ENCODE measurements at places on chromosomes 4 and X.

DNA sequence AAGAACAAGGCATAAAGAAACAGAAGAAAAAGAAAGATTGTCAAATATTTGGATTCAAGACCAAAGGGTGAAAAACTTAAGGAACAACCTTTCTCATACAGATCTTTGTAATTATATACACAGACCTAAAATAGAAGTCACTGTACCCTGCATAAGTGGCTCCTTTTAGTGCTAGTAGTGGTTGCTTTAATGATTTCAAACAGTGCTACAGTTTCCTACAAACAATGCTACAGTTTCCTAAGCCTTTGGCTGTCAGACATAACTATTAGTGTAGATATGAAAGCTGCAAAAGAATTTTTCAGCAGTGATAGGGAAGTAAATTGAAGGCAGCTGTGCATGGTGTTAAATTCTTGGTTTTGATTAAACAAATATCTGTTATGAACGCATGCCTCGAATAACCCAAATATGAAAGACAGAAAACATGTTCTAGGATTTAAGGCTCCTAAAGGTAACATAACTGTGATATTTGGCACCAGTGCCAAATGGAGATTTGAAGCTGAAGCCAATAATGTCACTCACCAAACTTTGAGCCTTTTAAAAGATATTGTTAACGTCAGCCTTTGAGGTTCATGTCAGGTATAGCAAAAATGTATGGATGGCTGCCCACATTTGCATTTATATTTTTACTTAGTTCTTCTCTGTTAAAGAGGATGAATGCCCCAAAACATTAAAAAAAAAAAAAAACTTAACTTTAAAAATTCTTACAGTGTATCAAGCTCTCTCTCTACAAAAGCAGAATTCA lies 36.6 kb downstream of the SMARCAD1 start:
- no peak for DNase-seq

DNA sequence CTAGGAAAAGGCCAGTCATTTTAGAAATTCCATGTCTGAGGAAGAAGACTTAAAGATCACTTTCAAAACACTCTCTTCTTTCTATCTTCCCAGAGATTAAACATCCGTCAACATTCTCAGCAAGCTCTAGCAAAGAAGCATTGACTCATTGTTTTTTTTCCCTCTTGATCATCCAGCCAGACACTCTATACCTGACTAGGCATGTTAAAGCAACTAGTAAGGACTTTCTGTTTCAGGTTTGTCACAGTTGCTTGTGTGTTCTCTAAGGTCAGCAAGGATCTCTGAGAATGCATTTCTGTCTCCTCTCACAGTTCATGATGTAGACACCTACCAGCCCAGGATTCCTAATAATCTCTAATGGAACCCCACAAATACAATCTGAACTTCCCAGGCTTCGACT lies 112.2 kb downstream of the IL13RA2 start:
- DNase-seq, result peak; percentile 12

DNA sequence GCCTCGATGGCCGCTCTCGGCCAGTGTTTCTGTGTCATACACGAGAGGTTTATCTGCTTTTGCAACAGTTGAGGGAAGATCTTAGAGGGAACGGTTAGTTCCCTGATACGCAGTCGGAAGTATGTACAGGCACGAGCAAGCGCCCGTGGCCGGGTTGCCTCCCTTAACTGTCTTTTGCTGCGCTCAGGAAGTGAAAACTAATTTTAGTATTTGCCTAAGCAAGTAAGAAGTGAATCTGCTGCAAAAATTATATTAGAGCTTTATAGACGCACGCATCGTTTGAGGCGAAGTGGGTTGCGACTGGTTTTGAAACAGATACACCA lies 695 bp downstream of the MTM1 start:
- DNase-seq, result peak; percentile 68

DNA sequence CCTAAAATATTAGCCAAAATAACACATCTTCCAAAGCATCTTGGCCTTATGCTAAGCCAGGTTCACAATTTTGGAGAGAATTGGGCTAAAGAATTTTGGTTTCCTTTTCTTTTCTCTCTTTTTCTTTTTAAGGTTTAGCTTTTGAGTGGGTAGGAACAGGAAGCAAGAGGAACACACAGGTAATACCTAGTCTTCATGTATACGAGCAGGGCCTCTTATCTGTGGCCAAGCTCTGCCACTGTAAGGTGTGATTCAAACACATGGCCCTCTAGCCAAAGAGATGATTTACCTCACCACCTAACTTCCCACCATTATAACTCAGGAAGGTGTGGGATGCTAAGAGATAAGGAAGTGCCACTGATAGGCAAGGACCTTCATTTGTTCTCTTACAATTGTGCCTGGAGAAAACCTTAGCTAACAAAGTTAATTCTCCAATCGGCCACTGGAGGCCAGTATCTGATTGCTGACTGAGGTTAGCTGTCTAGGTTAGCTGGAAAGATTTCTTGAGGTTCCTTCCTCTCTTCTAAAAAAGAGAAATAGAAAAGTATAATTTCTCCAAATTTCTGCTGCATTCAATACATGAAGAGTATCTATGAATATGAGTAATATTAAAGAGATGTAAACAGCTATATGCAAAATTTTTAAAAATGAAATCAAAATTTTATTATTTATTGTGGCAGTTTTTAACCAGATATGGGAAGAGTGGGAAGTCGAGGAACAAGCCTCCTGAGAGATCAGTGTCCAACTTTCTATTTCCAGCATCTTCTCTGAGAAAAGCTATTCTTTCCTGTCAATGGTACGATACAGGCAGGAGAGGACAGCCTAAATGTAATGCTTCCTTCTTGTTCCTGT lies 30.1 kb upstream of the BBS7 start:
- peak; percentile 71 for DNase-seq

GRCh38 chrX:5474282-5474681 lies 754.4 kb downstream of the NLGN4X start:
- DNase-seq, result peak; percentile 0

DNA sequence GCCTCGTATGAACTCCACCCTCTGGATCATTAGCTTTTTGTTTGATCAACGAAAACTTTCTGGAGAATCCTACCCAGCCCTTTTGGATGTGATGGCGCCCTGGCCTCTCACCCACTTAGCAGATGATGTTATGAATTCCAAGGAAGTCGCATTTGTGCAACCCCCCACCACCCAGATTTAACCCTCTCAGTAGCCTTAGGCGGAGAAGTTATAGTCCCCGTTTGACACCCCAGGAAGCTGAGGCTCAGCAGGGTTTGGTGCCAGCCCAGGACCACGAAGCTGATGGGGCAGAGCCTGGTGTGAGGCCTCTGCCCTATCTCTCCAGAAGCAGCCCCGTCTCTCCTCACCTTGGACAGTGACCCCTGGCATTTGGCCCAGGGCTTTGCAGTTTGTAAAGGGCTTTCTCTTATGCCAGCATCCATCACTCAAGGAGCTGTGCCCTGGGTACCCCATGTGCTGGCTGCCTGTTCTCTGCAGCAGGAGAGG lies 1.0 kb downstream of the WFS1 start:
- DNase-seq, result peak; percentile 45

DNA sequence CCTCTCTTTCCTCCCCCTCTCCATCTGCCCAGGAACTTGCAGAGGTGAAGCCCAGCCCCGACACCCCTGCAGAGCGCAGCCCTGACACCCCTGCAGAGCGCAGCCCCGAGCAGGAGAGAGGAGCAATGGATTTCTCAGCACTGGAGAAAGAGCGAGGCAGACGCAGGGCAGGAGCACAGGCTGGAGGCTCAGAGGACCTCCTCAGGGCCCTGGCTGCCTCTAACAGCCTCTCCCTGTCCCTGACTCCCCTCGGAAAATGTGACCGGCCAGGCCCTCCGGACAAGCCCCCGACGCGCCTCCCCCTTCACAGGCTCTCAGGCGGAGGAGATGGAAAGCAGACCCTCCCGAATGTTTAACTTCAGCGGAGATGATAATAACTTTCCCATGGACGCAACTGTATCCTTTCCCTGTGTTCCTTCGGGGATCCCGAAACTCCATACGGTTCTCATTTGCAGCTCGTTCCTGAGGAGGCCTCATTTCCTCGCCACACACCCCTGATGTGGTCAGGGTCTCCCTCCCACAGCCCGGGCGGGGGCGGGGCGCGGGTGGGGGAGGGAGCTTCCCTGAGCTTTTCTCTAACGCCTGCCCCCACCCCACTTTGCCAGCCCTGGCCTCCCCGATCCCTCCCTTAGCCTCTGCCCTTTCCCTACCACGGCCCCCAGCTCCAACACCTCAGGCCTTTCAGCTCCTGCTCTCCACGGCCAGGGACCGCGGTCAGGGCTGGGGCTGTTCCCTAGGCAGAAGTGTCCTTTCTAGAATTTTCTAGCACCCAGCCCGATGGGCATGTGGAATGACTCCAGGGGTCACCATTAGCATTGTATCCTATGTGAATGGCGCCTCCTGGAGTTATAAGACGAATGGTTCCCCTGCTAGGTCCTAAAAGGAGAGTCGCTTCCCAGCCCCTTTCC lies 201.1 kb upstream of the BCOR start:
- DNase-seq, result peak; percentile 15

DNA sequence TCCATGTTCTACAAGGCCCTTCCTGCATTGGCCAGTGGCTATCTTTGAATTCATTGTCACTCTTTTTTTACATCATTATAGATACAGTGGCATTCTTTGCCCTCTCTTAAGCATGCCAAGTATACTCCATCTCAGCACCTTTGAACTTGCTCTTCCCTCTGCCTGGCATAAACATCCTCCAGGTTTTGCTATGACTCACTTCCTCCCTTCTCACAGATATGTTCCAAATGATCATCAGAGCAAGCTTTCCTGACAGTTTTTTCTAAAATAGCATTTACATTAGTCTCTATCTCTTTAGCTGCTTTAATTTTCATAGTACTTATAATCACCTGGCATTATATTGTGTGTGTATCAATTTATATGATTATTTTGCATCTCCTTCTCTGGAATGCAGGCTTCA lies 553.3 kb upstream of the MAGEB2 start:
- DNase-seq, result peak; percentile 55

GRCh38 chr4:77579406-77580076 lies 26.1 kb upstream of the CXCL13 start:
- DNase-seq, result no peak

GRCh38 chr4:74038425-74039314 lies at the start of gene CXCL3:
TSS of gene CXCL3 (minus strand) at chr4:74038689. CDS start at chr4:74038611, 78 bp downstream.
- DNase-seq, result peak; percentile 73

DNA sequence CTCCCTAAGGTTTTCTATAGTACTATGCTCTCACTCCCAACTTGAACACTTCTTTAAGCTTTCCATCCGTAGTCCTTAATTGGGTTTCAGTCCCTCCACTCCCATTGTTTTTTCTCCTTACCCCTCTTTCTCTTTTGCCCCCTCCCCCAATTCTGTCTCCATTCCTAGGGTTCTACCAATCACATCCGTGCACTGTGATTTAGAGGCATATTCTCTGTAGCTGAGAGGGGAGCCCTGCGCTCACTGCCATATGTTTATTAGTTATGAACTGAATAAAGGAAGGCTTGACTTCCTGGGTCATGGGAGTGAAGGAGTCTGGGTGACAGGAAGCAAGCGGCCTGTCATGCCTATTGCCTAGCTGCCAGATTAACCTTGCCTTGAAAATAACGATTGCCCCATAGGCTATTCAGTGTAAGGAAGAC lies 471 bp downstream of the MCTS1 start:
- DNase-seq, result peak; percentile 66

GRCh38 chrX:3345281-3346191 lies 916 bp downstream of the MXRA5 start:
- no peak for DNase-seq

- peak; percentile 87 for DNase-seq
Observed at GRCh38 chr4:10554694-10555093, 97.5 kb upstream of the ZNF518B start.

GRCh38 chrX:44708470-44708869 lies 135.4 kb upstream of the DUSP21 start:
- DNase-seq, result no peak

- DNase-seq, result no peak
Observed at GRCh38 chr4:38166768-38167167, 206.6 kb downstream of the PTTG2 start.

GRCh38 chr4:47486231-47486673 lies 1.2 kb downstream of the ATP10D start:
- no peak for DNase-seq

All from DMS53 (cell line).